Myometrial cell (primary cell): ENCODE measurements at places on chromosomes 7 and 10. TPM values are rescaled to one million over a fixed set of nuclear protein-coding genes. Genes with fewer than 3 reads are reported as not detected.

CDHR1 gene
- total RNA-seq: under 0.01 and 0.58 TPM in 2 replicates

SLC18A3 gene
- total RNA-seq: not detected in 2 replicates

FAM221A gene
- 0.58 TPM in 1 of 2 replicates, not detected in the other for total RNA-seq

SKIDA1 gene
- 0.29 and 0.53 TPM in 2 replicates for total RNA-seq

PRKG1 gene
- total RNA-seq: 0.71 and 2.6 TPM in 2 replicates

CTAGE6 gene
- total RNA-seq: 0.35 TPM in 1 of 2 replicates, not detected in the other

RAB19 gene
- not detected in 2 replicates for total RNA-seq

ZNF365 gene
- total RNA-seq: 1.2 and 2.7 TPM in 2 replicates

CNPY1 gene
- not detected in 2 replicates for total RNA-seq

ARMC3 gene
- not detected in 2 replicates for total RNA-seq

SLK gene
- 19.3 and 26.8 TPM in 2 replicates for total RNA-seq

EBLN1 gene
- not detected in 2 replicates for total RNA-seq

ARHGEF35 gene
- total RNA-seq: under 0.01 and 2.5 TPM in 2 replicates

ABCF2 gene
- 69.5 and 72.6 TPM in 2 replicates for total RNA-seq

MMD2 gene
- total RNA-seq: not detected in 2 replicates

PNLIPRP3 gene
- total RNA-seq: not detected in 2 replicates

IFIT1 gene
- 23.1 and 36.3 TPM in 2 replicates for total RNA-seq

CRHR2 gene
- total RNA-seq: not detected in 2 replicates

OPALIN gene
- not detected in 2 replicates for total RNA-seq

MGMT gene
- total RNA-seq: 1.2 and 2.5 TPM in 2 replicates

CLCN1 gene
- not detected in 2 replicates for total RNA-seq

RASA4B gene
- 3.2 and 5.8 TPM in 2 replicates for total RNA-seq

PHYHIPL gene
- 2.3 TPM in 1 of 2 replicates, not detected in the other for total RNA-seq

ZNF316 gene
- 4.8 and 6.6 TPM in 2 replicates for total RNA-seq

GPR158 gene
- total RNA-seq: not detected in 2 replicates
